ENCODE measurements at places on chromosomes 4 and X. TPM values are rescaled to one million over a fixed set of nuclear protein-coding genes. Genes with fewer than 3 reads are reported as not detected.

- DNase-seq, result no peak
Measured at GRCh38 chrX:130560544-130560943, 158.8 kb downstream of the RBMX2 start.

TXK gene
- total RNA-seq, result 1.2 TPM

ARMCX1 gene
- total RNA-seq, result 9.0 TPM

DNA sequence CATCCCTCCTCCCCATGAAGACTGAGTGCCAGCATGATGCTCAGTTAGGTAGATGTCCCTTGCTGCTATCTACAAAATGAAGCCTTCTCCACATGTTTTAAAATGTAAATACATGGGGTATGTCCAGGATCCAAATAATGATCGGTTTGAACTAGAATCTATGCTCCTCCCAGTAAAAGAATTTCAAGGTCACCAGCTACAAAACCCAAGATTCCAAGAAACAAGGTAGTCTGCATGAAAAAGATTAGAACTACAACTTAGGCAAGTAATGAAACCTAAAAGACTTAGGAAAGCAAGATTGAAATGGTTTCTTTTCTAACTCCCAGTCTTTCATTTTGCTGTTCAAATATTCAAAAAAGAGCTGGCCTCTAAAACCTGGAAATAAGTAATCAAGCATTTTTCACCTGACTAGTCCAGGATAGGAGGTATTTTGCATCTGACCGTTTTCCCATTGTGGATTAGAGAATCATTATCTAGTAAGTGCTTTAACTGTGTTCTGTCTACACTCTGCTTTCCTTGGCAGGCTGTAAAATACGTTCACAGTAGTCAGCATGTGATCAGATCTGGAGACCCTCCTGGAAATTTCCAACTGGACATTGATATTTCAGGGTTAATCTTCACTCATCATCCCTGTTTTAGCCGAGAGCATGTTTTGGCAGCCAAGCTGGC is 57.4 kb downstream of the CC2D2A start:
- DNase-seq, result no peak

CAPN6 gene
- 0.33 TPM for total RNA-seq

DNA sequence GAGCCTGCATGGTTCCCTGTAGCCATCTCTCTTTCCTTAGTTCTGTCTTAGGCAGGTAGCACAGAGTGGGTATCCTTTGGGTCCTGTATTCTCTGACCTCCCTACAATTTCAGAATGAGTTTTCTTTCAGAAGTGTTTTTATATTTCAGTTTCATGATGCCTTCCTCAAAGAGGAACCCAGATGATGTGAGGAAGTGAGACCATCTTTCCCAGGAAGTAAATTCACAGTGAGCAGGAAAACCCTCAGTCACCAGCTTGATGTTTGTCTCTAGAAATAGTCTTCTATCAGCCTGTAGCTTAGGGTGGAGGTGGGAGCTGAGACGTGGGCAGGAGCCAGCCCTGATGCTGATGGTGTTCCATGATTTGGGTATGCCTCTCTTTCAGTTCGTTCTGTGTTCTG is 16.9 kb downstream of the PLAC1 start:
- no peak for DNase-seq

GRCh38 chr4:172168888-172169287 is 355.7 kb downstream of the GALNTL6 start:
- no peak for DNase-seq

OTC gene
- total RNA-seq, result 46.3 TPM

NOX1 gene
- not detected for total RNA-seq

- no peak for DNase-seq
Measured at GRCh38 chrX:107678957-107679740, 50.8 kb downstream of the PRPS1 start.

DNA sequence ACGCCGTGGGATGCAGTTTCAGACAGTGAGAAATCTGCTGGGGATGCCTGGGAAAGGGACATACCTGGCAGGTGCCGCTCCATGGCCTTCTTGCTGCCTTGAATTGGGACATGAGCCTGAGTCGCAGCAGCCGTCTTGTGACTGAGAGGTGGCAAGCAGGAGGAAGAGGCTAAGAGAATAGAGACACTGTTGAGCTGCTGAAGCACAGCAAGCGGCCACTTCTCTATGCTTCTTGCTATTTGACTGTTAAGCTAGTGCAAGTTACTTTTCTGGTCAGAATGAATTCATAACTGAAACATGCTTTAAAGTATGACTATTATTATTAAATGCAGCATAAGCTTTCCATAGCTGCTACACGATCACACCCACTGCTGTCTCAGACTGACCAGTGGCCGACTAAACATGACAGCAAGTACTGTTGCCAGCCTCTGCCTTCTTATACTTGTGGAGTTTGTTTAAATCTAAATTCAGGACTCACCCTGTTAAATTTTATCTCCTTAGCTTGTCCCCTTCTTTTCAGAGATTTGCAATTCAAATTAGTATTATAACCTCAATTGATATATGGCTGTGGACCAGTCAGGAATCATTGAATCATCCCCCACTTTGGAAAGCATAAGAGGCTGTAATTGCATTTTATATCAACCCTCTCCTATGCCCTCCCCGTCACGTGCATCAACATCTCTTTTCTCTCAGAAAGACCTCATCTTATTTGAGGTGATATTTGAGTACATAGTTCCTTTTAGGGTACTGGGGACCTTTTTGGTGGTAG is 24.8 kb upstream of the ACSL1 start:
- DNase-seq, result no peak

DNA sequence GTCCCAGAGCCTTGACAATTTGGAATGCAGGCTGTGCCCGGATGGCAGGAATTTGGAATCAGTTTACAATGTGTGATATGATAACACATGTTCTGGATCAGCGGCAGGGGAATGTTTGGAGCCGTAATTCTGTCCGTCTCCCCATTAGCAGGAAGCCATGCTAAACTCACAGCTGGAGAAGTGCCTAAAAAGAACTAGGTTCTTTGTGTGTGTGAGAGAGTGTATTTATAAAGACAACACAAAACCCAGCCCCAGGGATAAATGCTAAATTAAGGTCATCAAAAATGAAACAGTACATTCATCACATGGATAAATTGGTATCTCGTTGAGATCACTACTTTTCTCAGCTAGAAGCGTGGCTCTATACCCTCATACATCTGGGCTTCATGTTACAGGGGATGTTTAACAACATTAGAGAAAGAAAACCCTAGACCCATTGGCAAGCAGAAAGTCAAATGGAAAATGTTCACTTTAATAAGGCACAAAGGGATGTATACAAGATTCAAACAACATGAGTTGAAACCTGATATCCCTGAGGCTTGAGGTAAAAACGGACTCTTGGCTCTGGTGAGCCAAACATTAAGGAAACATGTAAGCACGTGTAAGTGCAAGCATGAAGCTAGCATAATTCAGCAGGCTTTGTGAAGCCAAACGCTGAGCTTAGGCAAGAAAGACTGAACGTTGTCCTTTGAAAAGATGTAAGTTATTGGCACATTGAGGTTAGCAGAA is 18.0 kb upstream of the TMEM131L start:
- DNase-seq, result no peak

DNA sequence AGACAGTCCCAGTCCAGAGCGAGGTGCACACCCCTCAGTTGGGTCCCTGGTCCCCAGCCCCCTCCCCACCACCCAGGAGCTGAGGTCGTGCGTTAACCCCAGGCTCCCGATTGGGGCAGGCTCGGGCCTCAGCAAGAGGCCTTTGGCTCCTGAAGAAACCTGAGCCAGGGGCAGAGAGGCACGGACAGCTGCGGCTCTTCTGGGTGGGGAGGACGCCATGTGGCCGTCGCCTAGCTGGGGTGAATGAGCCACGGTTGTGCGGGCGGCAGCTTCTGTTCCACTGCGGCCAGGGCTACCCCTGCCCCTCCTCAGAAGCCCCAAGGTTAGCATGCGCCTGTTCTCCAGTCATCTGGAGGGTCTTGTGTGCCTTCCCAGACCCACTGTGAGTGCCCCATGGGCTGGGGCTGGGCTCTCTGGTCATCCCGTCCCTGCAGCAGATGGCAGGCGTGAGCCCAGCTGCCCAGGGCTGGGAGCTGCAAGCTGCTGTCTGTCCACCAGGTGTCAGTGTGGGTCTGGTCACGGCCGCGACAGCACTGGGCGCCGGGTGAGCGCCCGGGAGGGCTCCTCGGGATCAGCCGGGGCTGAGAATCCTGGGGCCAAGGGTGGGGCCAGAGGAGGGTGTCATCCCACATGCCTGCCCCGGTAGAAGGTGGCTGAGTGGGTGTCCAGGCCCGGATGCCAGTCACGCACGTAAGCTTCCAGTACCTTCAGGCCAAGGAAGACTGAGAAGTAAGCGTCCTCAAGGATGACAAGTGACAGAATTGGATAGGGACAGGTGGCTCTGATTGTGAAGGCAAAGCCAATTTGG is 21.9 kb downstream of the ATP2B3 start:
- DNase-seq, result peak; percentile 64

DNA sequence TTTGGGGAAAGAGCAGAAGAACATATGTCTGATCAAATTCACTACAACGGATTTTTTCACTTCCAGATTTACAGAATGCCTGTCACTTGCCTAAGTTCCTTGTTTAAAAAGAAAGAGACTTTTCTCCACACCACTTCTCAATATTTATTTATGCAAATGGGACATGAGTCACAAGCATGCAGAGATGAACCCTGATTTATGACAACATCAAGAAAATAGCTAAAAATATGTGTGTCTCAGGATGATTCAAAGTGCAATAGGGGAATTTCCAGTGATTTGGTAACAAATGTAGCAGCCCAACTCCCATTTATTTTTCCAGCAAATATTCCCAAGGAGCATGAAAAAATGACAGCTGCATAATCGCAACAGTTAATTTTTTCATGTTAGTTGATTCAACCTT is 180.4 kb upstream of the FAT1 start:
- DNase-seq, result no peak

DNA sequence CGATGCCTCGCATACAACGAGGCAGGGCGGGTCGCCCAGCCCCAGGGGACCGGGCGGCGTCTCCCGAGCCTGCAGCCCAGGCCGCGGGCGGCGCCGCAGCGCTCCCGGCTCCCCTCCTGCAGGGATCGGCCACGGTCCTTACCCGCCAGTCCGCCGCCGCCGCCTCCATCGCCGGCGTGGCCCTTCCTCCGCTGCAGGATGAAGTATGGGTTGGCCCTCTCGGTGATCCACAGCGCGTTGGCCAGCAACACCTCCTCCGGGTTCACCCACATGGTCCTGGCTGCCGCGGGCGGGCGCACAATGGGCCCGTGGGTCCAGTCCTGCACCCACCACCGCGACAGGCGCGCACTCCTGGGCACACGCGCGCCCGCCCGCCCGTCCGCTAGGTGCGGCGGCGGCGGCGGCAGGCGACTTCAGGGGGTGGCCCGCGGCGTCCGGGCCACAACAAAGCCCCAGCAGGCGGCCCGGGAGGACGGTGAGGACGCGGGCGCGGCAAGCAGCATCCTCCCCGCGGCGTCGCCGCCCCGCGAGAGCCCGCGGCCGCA is 339 bp downstream of the TBC1D9 start:
- peak; percentile 38 for DNase-seq

HS3ST1 gene
- 0.25 TPM for total RNA-seq

DNA sequence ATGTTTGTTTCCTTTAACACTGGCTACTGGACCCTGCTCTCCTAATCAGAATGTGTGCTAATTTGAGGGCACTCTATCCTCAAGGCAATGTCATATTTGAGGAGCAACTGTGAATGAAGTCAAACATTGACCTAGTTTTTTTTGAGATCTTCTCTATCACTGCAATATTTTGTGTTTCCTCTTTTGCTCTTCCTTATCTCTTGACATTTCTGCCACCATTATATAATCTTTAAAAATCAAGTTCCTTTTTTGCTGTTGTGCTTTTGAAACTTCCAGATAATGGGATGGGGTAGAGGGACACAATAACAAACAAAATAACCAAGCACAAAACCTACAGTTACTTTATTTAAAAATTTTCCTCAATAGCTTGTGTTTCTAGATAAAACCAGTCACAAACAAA is 7.4 kb upstream of the WDFY3 start:
- DNase-seq, result no peak

GRCh38 chrX:12447448-12448064 is 309.3 kb downstream of the FRMPD4 start:
- no peak for DNase-seq

DNA sequence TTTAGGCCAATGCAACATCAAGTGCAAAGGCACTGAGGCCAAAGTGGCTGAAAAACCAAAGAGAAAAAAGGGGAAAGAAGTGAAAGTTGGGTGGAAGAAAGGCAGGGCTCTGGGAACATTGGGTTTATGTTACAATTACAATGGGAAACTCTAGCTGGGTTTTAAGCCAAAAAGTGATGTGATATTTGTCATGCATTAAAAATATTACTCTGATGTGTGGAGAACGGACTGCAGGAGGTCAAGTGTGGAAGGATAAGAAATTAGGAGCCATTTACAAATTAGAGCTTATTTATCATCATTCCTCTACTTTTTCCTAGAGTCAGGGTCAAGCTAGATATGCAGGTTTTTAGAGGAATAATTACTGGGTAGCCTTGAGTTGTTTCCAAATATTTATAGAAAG is 516.8 kb downstream of the INPP4B start:
- no peak for DNase-seq

ZNF732 gene
- 0.89 TPM for total RNA-seq

DNA sequence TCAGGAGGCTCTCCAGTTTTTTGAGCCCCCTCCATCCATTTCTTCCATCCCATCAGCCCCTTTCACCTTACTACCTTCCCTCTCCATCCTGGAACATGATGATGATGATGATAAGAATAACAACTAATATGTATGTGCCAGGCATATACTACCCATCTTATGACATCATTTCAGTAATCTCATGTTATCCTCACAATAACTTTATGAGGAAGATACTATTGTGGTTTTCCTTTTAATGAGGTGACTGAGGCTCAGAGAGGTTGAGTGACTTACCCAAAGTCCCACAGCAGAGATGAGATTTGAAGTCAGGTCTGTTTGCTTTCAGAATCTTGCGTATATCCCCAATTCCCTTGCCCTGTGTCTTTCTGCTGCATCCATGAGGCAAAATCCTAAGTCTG is 55.1 kb downstream of the RTL9 start:
- no peak for DNase-seq

UGT2B17 gene
- total RNA-seq, result not detected

DNA sequence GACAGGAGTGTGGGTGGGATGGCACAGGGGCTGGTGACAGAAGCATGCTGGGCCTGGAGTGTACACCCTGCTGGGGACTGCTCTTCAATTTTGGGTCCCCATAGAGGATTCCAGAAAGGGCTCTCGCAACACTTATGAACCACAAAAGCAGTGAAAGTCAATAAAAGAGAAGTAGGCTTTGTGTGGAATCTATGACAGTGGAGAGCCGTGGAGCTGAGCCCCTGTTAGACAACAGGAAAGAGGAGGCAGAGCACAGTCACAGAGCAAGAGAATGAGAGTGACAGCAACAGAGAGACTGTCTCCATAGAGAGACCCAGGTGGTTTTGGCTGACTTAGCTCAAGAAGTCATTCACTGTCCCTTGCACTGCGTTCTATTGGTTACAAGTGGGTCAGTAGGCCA is 135.1 kb upstream of the ATP6AP2 start:
- no peak for DNase-seq

DNA sequence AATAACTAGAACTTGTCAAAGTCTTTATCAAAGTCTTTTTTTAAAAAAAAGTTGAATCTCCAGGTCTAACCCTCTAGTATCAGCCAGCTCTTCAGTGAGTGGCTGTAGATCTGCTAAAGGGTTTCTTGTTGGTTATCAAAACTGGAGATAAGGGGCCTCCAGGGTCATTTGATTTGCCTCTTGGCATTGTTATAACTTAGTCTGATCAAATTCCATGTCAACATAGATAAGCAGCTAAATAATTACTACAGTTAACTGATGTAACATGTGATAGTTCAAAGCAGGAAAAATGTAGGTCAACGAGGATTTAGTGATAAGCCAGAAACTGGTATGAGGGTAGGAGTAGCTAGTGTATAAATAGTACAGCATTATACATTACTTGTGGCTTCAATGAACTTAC is 465.1 kb downstream of the PDHA2 start:
- DNase-seq, result no peak

GRCh38 chr4:102103368-102103767 is 241.9 kb downstream of the SLC39A8 start:
- no peak for DNase-seq
